ENCODE measurements at places on chromosomes 7 and 10.

DNA sequence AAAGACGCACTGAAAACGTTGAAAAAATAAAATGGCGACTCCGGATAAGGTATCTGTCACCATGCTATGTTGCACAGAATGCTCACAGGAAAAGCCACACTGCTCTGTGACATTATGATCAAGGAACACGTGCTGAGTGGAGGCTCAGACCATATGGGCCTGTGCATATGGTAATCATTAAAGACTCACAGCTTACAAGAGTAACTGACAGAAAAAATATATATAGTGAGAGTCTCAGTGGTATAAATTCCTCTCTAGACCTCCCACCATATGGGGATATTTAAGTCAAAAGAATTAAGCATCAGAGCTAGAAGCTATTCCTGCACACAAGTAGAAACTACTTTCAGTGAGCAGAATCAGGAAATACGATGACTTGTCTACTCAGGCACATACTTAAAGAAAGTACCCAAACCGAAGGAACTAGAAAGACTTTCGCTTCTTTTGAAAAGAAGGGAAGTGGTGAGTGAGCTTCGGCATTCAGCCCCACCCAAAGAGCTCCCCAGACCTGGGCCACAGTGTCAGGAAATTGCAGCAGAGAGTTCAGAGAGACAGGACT, 65.1 kb upstream of the MPP7 start:
- no peak for DNase-seq

DNA sequence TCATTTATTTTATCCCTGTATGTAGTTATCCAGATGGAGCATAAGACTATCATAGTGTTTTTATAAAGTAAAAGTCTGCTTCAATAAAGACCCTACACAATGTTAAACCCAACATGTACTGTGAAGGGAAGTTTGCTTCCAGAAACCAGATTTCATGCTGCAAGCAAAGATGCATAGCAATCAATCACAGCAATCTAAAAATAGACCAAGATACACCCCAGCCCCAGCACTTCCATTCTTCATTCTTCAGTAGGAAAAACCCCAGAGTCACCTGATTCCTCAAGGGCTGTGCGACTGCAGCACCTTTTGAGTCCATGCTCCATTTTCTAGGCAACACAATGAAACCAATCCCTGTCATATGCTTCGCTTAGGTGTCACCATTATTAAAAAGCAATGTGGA, 66.9 kb upstream of the PDE1C start:
- DNase-seq = no peak

- DNase-seq = no peak
These were observed 127.5 kb downstream of the WDR37 start for GRCh38 chr10:1183701-1184100.

GRCh38 chr7:94170836-94171235, 166.7 kb upstream of the BET1 start:
- DNase-seq = no peak

GRCh38 chr10:28250782-28251181, 52.1 kb downstream of the MPP7 start:
- DNase-seq = no peak

DNA sequence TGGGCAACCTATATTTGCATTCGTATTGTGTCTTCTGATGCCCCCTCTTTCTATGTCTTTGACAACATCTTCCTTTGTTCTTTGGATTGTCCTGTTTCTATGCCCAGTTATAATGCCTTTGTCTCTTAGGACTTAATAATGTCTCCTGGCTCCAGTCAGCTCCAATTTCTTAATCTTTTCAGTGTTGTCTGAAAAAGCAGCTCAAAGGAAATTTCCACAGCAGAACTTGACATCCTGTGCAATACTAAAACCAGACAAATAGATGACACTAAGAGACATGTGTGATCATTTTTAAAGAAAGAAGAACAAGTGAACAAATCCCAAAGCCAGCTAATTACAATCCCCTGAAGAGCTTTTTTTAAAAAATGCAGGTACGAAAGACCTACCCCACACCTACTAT, 47.7 kb upstream of the RNF148 start:
- no peak for DNase-seq

GRCh38 chr10:29671228-29671780, 36.5 kb upstream of the SVIL start:
- no peak for DNase-seq

GRCh38 chr7:99080679-99081078, 63.2 kb downstream of the SMURF1 start:
- no peak for DNase-seq

GRCh38 chr7:5685205-5685604, 96.3 kb downstream of the RNF216 start:
- no peak for DNase-seq

DNA sequence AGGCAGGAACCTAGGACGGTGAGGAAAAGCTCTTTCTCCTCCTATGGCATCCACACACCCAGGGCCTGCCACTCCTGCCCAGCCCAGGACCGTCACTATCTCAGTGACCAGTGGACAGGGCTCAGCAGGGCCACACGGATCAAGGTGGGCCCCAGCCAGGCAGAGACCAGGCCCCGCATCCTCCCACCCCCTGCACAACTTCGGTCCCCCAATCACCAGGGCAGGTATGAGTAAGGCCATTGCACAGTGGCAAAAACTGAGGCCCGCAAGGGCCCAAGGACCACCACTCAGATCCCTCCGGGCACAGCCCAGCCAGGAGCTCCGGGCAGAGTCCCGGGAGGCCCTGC, 30.3 kb downstream of the OAT start:
- DNase-seq = no peak

- no peak for DNase-seq
These were observed 177.0 kb downstream of the PRKAG2 start for GRCh38 chr7:151699928-151700319.

DNA sequence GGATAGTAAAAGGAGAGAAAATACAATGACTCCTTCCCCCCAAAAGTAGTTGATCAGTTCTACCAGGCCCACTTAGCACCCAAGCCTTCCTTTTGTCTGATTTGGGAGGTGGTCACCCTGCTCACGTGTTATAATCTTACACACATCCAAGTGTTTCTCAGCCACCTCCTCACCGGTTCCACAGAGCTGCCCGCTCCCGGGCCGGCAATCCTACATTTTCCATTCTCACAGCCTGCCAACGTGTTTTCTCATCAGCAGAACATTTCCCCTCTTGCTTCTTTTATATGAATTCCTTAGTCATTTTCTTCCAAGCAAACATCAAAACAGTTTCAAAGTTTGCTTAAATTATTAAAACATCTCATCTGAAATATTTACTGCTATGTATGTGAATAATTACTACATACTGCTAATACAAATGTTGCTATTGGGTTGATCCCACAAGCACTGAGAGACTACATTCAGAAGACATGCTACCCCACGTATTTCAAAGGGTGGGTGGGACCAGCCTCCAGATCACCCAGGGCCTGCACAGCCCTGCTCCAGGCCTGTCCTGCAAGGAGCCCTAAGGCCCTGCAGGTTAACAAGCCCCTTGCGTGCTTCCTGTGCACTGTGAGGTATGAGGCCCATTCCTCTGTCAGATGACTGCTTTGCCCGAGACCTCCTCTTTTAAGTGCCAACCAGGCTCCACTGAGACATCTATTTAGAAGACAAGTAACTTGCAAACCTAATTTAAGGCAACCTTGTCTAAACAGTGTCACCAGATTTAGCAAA, 75.3 kb downstream of the GRB10 start:
- no peak for DNase-seq

- no peak for DNase-seq
These were observed 5.1 kb downstream of the CACNA2D1 start for GRCh38 chr7:82438521-82438920.

DNA sequence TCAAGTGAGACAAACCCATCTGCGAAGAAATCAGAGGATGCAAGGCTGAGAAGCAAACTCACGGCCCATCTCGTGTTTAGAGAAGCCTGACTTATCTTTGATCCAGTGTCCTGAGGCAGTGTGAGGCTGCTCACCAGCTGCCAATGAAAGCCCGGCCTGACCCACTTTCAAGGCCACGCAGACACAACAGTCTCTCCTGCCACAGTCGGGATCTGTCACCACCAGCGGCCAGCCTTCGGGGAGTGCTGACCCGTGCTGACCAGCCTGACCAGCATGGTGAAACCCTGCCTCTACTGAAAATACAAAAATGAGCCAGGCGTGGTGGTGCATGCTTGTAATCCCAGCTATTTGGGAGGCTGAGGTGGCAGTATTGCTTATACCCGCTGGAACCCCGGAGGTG, 7.4 kb upstream of the DNAJB6 start:
- no peak for DNase-seq
